Natural killer cell (primary cell): ENCODE measurements at places on chromosomes 1 and 21.

DNA sequence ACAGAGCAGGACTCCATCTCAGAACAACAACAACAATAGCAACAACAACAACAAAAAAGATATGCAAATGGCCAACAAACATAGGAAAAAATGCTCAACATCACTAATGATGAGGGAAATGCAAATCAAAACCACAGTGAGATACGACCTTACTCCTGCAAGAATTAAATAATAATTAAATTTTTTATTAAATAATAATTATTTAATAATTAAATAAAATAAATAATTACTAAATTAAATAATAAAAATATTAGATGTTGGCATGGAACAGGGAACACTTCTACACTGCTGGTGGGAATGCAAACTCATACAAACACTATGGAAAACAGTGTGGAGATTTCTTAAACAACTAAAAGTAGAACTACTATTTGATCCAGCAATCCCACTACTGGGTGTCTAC lies 1022.3 kb upstream of the B3GALT2 start:
- H3K27me3 ChIP-seq = no peaks in the 10 kb centered on the region
- no peak for DNase-seq
- H3K36me3 ChIP-seq = no peaks in the 10 kb centered on the region
- H3K27ac ChIP-seq = no peak overlapping the region
- H3K4me3 ChIP-seq = no peak overlapping the region

DNA sequence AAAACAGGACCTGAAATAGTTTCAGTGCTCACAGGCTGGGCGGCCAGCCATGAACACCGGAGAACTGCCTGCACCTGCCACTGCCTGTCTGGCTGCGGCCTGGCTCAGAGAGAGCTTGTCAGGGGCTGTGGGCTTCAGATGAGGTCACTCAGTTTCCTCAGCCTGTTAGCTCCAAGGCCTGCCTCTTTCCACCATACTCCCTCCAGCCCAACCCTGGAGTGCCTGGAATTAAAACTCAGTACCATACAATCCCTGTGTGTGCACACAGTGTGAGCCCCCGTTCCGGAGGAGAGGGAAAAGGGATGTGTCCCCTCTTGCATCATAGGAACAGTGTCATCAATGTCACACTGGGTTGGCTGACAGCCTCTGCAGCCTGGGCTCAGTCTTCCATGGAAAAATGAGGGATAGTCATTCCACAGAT lies 16.2 kb downstream of the CACNA1S start:
- no peaks in the 10 kb centered on the region for H3K4me1 ChIP-seq
- H3K27ac ChIP-seq = no peak overlapping the region
- no peaks in the 10 kb centered on the region for H3K27me3 ChIP-seq
- no peaks in the 10 kb centered on the region for H3K36me3 ChIP-seq
- H3K4me3 ChIP-seq = no peak overlapping the region
- no peak for DNase-seq

DNA sequence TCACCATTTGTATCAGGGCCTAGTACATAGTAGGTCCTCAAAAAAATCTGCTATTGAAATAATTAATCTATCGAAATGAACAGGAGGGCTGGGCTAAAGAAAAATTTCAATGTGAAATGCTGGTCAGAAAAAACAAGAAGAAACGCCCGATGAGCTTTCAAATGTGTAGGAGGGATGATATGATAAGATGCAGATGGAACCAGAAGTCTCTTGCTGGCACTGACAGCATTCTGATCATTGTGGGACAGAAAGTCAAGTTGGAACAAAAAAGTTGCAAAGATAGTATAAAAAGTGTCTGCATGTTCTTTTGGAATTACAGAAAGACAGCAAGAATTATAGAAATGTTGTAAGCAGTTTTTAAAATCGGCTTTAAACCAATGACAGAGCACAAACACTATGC lies 11.1 kb downstream of the G0S2 start:
- H3K36me3 ChIP-seq = no peaks in the 10 kb centered on the region
- H3K4me3 ChIP-seq = no peak overlapping the region
- no peaks in the 10 kb centered on the region for H3K27me3 ChIP-seq

DNA sequence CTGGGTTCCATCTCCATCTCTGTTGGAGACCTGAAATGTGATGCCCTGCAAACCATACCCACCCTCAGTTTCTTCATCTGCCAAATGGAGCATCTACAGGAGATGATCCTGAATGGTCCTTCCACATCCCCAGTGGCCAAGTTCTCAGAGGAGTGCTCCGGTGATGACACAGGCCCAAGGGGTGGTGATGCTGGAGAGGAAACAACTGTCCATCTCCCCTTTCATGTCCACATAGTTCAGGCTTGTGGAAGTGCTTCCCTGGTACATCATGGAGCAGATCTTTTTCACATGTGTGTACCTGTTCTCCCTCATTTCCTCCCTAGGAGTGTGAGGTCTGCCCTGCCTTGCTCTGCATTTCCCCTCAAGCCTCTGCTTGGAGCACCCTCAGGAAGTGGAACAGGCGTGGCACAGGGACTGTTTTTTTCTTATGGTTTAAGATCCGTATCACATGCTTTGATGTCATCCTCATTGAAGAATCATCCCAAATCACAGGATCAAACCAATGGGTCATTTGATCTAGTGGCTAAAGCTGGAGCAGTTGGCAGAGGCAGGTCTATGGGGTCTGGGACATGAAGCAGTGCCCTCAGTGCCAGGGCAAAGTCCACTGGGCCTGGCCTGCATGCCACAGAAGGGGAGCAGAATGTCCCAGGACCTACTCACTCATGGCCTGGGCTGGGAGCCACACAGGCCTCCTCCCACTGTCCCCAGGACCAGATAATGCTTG lies 8.2 kb upstream of the TRIM63 start:
- H3K27ac ChIP-seq = no peak overlapping the region
- no peak for DNase-seq
- no peak overlapping the region for H3K4me3 ChIP-seq
- H3K27me3 ChIP-seq = no peaks in the 10 kb centered on the region

- no peak overlapping the region for H3K4me3 ChIP-seq
- no peak for DNase-seq
- no peak overlapping the region for H3K27ac ChIP-seq
- H3K27me3 ChIP-seq = no peaks in the 10 kb centered on the region
- no peaks in the 10 kb centered on the region for H3K36me3 ChIP-seq
Observed at GRCh38 chr1:56469640-56470371, 109.6 kb downstream of the PLPP3 start.

DNA sequence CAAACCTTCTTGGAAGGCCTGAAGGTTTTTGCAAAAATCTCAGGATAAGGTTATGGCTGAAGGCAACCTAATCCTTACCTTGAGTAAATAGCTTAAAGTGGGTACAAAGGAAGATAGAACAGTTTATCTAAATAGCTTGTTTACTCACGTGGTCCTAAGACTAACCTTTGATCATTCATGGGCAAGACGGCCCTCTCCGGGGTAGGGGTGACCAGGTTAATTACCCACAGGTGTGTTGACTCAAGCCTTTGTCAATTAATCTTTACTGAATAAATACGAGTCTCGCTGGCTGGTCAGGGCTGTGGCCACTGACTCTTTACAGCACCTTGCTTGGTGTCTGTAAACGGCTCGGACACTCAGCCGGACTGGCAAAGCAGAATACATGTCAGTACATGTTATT lies 10.8 kb downstream of the AADACL4 start:
- DNase-seq = no peak
- no peaks in the 10 kb centered on the region for H3K36me3 ChIP-seq
- H3K27me3 ChIP-seq = no peaks in the 10 kb centered on the region
- H3K27ac ChIP-seq = no peak overlapping the region
- no peak overlapping the region for H3K4me3 ChIP-seq

GRCh38 chr1:201850053-201850397 lies 21.1 kb downstream of the IPO9 start:
- H3K27ac ChIP-seq = no peak overlapping the region
- no peaks in the 10 kb centered on the region for H3K4me1 ChIP-seq
- H3K27me3 ChIP-seq = no peaks in the 10 kb centered on the region
- no peak for DNase-seq
- H3K36me3 ChIP-seq = peaks cover 53% of the 10 kb centered on the region
